Stimulated activated CD8-positive, alpha-beta memory T cell treated with anti-CD3 and anti-CD28 coated beads, Interleukin-15, amount 100 ng/mL, for 1 hour (primary cell): ENCODE measurements at places on chromosomes 3 and 15.

DNA sequence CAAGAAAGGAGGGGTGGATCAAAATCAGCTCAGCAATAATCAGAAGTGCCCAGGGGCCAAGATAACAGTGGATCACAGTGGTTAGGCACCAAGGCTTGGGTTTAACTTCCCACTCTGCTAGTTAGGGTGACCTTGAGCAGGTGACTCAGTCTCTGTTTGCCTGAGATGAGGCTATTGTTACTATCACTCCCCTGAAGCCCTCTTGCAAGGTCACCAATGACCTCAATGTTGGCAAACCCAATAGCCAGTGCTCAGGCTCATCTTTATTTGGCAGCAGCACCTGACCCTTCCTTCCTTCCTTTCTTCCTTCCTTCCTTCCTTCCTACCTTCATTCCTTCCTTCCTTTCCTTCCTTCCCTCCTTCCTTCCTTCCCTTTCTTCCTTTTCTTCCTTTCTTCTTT is 102.4 kb upstream of the HACD2 start:
- DNase-seq = no peak

- no peak for DNase-seq
Observed at GRCh38 chr3:130725746-130726145, 20.9 kb downstream of the PIK3R4 start.

GRCh38 chr3:118778201-118778600 is 256.4 kb downstream of the IGSF11 start:
- DNase-seq = no peak

DNA sequence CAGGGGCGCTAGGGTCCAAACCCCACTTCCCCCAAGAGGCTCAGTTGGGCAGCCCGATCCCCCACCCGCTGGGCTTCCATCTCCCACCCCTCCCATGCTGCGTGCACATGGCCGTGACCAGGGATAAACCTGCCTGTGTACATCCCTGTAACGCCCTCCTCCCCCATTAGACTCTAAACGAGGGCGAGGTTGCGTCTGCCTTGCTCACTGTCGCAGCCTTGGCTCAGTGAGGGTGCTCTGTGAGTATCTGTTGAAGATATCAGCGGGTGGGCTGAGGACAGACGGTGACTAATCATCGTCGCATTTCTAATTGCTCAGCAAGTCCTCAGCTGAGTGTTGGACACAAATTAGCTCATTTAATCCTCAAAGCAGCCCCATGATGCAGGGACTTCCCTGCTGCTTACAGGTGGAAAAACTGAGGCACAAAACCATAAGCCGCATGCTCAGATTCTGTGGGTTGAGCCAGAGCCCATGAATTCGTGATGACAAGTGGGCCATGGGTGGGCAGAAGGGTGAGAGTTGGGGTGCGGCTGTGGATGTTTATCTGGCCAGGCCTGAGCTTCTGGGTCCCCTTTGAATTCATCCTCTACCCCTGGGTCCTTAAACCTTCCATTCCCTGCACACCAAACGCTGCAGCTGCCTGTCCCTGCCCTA is 26.0 kb downstream of the FBLN2 start:
- no peak for DNase-seq

DNA sequence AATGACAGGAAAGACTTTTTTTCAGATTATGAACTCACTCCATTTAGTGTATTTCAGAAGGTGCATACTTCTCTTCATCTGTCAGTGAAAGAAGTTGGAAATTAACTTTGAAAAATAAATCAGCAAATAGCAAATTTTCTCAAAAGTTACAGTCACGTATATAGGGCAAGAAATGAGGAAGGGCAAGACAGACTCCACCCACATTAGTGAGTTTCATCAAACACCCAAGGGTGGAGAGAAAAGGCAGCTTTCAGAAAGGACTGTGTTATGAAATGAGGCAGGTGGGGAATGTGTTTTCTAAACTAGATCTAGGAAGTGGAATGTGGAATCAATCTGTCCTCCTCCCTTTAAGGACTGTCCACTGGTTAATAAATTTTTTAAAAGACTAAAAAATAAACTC is 2.9 kb downstream of the SLC22A13 start:
- no peak for DNase-seq

DNA sequence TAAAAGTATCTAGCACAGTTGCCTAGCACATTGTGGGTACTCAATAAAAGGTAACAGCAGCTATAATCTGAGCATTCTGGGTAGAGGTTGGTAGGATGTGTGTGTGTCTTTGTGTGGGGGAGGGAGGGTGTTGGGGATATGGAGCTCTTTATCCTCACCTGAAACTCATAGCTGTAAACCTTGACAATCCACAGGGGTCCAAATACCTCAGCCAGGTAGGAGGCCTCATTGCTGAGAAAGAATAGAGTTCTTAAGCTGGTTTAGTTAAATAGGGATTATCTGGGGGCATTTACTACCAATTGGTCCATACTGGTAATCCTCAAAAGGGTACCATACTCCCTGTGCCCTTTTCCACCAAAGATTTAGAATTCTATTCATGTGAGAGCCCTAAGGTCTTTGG is 3.9 kb downstream of the SERF2 start:
- DNase-seq = no peak

DNA sequence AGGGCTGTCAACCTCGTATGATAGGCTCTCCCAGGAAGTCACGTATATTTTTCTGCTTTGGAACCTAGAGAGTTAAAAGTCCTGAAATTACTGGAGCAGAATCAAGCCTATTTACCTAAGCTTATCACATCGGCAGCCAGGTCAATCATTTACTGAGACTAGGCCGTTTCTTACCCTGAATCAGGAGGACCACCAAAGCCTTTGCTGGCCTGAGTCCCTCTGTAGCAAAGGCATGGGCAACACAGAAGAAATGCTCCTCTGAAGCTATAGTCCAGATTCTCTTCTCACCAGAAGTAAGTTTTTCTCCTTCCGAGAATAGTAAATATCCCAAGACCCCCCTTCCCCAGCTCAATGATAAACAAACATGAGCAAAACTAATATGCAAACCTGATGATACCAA is 125.9 kb upstream of the PHLDB2 start:
- no peak for DNase-seq

GRCh38 chr3:94063496-94064119 is 747 bp downstream of the NSUN3 start:
- DNase-seq = no peak

DNA sequence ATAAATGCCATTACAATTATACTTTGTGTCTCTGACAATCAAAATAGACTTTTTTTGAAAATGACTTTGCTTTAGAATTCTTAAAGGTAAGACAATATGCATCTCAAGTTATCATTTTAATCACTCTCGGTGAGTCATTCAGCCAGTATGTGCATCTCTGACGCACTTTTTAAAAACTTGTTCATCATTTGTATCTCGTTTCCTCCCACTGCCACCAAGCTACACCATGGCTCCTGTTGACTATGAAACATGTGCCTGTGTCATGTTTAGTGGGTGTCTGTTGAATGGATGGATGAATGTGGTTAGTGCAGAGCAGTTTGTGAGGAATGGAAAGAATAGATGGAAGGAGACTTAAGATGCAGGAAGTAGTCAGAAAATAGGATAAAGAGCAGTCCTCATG is 68.6 kb downstream of the ARPP21 start:
- no peak for DNase-seq

GRCh38 chr3:157379525-157380140 is 57.0 kb upstream of the PTX3 start:
- no peak for DNase-seq

DNA sequence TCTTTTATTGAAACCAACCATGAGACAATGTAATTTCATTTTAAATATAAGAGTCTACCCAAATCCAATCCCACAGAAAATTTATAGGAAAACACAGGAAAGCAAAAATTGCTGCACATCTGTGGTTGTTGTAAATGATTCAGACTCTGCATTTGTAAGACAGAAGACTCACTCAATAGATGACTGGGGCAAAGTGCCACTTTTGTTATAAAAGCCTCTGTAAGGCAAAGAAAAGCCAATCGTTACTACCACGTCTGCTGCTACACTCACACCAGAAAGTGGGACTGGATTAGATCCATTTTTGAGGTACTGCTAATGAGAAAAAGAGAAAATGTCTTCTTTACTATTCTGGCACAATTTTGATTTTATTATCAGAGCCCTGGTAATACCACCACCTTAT is 74.9 kb downstream of the SEMA6D start:
- no peak for DNase-seq

- DNase-seq = no peak
Observed at GRCh38 chr15:62727501-62727900, 315.0 kb upstream of the TPM1 start.
